Activated CD8-positive, alpha-beta T cell treated with anti-CD3 and anti-CD28 coated beads, Interleukin-2, amount 10 ng/mL, durations not matched to agents 7 days and 5 days (primary cell): ENCODE measurements at places on chromosomes 4 and X.
A peak's percentile ranks its signal among the peaks of the same experiment; 100 is the strongest.

DNA sequence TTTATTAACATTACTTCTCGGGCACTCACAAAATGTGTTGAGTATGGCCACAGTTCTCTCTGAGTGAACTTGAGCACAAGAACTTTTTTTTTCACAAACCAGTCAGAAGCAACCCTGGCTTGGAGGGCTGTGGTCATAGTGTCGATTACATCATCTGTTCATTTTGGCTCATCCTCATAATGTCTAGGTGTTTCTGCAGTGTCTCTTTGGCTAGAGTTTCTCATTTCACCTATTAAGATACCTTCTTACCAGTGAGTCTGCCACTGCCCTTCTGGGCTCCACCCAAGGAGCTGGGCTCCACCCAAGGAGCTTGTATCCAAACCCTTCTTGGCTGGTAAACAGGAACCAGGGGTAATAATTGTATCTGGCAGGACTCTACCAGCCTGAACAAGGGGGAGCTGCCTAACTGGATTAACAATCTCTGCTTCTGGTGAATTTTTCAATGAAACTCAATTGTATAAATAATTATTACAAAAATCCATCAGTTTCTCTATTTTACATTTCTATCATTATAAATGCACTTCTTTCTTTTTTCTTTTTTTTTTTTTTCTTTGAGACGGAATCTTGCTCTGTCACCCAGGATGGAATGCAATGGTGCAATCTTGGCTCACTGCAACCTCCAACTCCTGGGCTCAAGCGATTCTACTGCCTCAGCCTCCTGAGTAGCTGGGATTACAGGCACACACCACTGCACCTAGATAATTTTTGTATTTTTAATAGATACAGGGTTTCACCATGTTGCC lies 667.7 kb upstream of the SLIT2 start:
- DNase-seq: no peak

DNA sequence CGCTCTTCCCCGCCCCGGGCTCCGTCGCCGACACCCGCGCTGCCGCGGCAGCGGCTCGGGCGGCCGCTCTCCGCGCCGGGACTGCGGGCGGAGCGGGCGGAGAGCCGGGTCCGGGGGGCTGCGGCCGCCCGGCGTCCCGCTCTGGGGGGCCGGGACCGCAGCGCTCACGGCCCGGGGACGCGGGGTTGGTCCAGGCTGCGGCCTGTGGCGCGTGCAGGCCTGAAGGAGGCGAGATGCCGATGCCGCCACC lies 492 bp downstream of the GALNT7 start:
- DNase-seq: no peak

DNA sequence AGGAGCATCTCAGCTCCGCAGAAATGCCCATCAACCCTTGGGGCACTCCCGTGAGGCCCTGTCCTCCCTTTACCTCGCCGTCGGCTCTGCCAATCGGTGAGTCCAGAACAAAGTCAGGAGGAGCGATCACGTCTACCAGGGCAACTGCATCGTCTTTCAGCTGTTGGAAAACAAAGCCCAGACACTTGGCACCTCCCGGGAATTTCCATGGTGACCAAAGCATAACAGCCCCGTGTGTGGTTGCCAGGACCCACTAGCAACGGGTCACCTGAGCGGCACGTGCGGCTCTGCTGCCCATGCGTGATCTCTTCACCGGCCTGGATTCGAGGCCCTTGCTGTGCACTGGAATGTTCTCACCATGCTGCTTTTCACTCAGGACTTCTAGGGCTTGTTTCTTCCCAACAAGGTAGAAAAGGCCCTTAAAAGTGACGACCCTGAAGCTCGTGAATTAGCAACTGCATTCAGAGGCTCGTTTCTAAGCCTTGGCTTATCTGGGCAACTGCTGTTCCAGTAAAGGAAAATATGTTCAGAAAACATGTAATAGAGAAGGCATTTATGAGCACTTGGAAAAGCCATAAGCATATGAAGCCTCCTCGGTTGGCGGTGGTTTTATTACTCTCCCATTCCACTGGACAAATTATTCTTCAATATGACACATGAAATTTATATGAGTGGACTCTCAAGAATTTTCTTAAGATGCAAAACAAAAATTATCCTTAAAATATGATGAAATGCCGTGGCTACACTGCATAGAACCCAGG lies 69.5 kb downstream of the ACOX3 start:
- DNase-seq: no peak

DNA sequence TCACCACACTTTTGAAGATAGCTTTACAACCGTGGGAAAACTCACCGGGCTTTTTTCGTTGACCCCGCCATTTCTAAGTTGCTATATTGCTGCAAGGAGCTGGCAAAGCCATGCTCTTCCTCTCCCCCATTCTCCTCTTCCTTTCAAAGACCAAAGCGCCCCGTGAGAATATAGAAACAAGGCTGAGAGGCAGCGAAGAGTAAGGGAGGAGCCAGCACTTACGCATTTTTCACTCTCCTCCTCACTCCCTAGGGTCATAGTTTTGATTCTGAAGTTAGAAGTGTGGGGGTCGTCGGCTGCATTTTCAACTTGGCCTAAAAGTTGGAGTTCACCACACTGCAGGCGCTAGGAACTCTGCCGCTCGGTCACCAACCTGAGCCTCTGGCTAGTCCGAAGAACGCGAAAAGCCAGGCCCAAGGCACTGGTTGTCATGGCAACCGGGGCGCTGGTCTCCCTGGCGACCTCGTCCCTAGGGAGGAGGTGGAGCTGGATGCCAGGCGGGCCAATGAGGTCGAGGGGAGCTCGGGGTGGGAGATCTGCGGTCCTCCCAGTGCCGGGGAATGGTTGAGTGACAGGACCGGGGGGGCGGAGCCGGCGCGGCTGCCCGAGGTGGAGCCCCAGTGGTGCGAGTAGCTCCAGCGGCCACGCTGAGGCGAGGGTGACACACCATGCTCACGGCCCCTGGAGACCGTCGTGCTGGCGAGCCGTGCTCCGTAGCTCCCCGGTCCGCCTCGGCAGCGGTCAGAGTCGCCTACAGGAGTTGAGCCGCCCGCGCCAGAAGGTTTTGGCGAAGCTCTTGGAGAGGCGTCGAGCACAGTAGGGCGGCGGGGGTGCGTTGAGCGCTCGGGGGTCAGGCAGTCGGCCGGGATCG lies at the start of gene PTPN13:
Gene PTPN13, plus strand, starts transcription at position 628 of the 871 bp plus-strand sequence. CDS start 40,942 bp downstream, outside the sequence.
- DNase-seq: peak; percentile 49

DNA sequence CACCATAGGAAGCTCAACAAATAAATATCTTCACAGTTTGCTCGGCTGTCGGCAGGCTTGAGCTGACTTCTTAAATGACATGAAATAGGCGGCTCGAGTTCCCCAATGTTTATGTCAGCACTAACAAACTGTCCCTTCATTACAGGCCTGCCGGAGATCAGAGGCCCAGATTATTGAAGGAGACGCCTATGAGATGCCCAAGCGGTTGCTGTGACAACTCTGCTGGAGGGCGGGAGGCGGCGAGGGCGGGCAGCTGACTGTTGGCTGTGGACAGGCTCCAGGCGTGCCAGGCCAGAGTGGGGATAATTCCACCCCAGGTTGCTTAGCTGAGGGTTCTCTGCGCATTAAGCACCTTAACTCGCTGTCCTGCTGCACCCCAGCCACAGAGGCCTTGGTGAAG lies 39.2 kb upstream of the MSX1 start:
- no peak for DNase-seq

DNA sequence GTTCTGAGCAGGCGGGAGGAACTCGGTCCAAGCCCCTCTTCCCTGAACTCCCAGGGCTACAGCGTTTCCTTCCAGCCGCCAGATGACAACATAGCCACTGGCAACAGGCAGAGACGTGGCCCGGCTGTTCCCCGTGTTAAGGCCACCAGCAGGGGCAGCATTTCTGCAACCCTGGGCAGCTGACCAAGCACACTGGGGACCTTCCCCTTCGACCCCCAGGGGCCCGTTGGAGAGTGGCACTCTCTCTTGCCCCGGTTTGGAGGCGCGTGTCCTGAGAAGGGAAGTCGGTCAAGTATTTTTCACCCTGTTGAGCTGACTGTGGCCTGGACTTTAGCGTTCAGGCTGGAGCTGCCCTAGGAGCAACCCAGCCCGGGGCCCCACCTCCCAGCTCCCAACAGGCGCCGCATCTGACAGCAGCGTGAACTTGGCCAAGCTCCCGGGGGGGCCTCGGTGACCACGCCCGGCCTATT lies 37.6 kb downstream of the ZBTB49 start:
- DNase-seq: no peak

DNA sequence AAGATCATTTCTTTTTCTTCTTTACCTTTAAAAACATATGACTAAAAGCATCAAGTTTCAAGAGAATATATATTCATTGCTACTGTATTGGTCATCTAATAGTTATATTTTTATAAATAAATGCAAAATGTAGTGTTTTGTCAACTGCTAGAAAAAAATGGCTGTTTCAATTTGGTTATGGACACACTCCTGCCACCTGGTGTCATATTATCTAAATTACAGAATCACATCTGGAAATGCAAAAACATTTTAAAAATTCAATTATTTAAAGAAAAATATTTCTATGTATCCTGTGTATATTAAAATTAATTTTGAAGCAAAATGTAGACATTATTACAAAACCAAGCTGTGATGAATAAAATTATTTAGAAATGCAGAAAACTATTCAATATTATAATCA lies 329.4 kb upstream of the PCDH18 start:
- DNase-seq: no peak

DNA sequence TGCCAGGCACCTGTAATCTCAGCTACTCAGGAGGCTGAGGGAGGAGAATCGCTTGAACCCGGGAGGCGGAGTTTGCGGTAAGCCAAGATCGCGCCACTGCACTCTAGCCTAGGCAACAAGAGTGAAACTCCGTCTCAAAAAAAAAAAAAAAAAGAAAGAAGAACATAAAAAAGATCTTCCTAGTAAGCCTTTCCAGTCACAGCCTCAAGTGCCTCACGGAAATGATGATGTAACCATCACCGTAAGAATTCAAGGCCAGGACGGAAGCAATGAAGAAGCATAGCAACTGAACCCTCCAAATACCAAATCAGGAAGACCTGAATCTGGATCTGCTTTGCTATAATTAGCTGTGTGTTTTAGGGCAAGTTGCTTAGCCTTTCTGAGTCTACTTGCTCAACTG lies 28.8 kb downstream of the RBM47 start:
- no peak for DNase-seq

- no peak for DNase-seq
Measured at GRCh38 chr4:8108261-8108660, 50.4 kb downstream of the ABLIM2 start.

DNA sequence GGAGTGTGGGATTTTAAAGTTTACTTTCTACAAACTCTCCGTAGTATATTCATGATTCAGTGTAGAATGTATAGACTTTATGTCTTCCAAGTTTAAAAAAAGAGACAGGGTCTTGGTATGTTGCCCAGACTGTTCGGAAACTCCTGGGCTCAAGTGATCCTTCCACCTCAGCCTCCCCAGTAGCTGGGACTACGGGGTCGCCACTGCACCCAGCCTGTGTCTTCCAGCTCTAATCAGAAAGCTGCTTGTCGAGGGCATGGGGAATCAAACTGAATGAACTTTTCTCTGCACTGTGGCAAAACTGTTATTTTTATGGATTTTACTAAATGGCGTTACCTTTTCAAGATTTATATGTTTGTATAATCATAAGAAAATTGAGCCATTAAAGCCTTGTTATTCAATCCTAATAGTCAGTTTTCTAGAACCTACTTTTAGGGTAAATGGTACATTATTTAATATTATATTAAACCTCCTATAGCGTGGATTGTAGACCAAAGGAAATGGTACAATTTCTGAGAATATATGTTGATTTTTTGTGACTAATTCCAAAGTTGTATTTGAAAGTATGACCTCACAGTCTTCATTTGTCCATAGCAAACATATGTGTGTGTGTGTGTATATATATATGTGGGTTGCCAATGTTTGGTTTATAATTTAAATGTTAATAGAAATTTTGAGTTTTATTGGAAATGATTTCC lies 1.1 kb downstream of the BLOC1S4 start:
- no peak for DNase-seq

- DNase-seq: no peak
Measured at GRCh38 chrX:140548985-140549384, 44.1 kb upstream of the SOX3 start.

- no peak for DNase-seq
Measured at GRCh38 chr4:119641765-119642164, 13.2 kb upstream of the PDE5A start.
